GM12878 (cell line): ENCODE measurements at places on chromosomes 11 and 22. TPM values are rescaled to one million over a fixed set of nuclear protein-coding genes. Genes with fewer than 3 reads are reported as not detected.

GRCh38 chr22:42343531-42344081 is 73.2 kb upstream of the TCF20 start:
- DNase-seq, result no peak
- H3K4me3 ChIP-seq, result no peak overlapping the region
- H3K27ac ChIP-seq, result no peak overlapping the region
- H3K36me3 ChIP-seq, result no peaks in the 10 kb centered on the region
- H3K27me3 ChIP-seq, result peaks cover 1% of the 10 kb centered on the region
- H3K4me1 ChIP-seq, result no peaks in the 10 kb centered on the region

DNA sequence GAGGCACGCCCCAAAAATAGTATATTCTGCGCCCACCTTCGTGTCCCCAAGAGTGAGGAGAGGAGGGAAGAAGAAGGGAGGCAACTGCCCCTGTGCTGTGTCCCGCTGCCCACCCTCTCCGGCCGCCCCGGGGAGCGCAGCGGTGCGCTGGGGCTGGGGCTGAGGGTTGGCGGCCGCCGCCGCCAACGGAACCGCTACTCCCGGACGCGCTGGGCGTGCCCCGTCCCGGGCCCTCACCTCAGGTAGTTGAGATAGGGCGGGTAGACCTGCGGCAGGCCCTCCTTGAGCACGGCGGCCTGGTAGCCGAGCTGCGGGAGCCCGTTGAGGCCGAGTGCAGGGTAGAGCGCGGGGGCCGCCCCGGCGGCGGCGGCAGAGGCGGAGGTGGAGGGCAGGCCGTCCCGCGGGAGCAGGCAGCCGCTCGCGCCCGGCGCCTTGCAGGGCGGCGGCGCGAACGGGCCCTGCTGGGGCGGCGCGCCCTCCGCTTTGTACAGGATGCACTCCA is 2.4 kb downstream of the PGR start:
- H3K4me1 ChIP-seq, result no peaks in the 10 kb centered on the region
- H3K27ac ChIP-seq, result no peak overlapping the region
- H3K4me3 ChIP-seq, result no peak overlapping the region
- no peaks in the 10 kb centered on the region for H3K36me3 ChIP-seq
- H3K27me3 ChIP-seq, result peaks cover 28% of the 10 kb centered on the region

GRCh38 chr11:108966206-108966605 is 301.3 kb downstream of the DDX10 start:
- no peaks in the 10 kb centered on the region for H3K4me1 ChIP-seq
- no peak overlapping the region for H3K4me3 ChIP-seq
- DNase-seq, result no peak
- H3K27me3 ChIP-seq, result no peaks in the 10 kb centered on the region; the same call in 1 of the 2 replicates
- H3K27ac ChIP-seq, result no peak overlapping the region
- H3K36me3 ChIP-seq, result no peaks in the 10 kb centered on the region

- peak overlapping the region; percentile 72; the same call in 1 of the 2 replicates for H3K27ac ChIP-seq
- peaks cover 44% of the 10 kb centered on the region for H3K4me1 ChIP-seq
- peaks cover 5% of the 10 kb centered on the region for H3K36me3 ChIP-seq
These were observed 38.5 kb downstream of the BCR start for GRCh38 chr22:23218867-23219251.

DNA sequence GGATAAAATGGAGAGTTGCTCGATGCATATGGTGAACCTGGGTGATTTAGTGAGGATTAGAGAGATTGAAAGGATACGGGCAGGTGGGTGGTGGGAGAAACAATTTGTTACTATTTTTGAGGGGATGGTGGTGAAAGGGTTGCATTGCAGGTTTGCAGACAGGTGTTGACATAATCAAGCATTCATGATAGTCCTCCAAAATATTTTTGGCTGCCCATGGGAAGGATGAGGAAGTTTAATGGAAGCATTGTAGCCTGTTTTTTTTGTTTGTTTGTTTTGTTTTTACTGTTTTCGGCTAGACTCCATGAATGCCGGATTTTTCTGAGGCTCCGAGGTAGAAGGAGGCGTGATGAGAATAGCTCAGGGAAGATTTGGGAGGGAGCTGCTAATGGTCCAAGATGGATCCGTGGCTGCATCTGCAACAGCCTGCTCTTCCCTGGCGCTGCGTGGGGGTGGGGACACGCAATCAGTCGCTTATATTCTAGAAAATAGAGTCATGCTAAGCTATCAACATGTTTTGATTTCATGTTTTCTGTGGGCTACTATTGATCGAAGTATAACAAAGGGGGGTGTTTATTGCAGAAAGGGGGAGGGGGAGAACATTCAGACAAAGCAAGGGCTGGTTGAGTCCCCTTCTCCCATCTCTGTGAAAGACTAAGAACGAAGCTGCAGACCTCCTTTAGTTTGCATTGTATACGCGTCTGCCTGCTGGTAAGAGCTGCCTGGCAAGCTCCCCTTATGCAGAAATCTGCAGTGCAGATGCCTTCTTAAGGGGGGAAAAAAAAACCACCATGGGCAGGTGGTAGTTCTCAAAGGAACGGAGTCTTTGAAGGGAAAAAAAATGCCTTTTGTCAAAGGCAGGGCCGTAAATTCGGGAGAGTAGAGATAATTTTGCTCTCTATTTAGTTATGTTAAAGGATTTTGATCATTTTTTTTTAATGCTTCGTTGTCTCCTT is 1.0 kb downstream of the RTN3 start:
- H3K27me3 ChIP-seq, result no peaks in the 10 kb centered on the region
- H3K27ac ChIP-seq, result peak overlapping the region; percentile 76
- no peaks in the 10 kb centered on the region for H3K36me3 ChIP-seq
- peaks cover 10% of the 10 kb centered on the region for H3K4me1 ChIP-seq

The TECTA gene
- 0.05 and 0.11 TPM in 2 replicates for total RNA-seq
